ENCODE measurements at places on chromosomes 5 and 9.

DNA sequence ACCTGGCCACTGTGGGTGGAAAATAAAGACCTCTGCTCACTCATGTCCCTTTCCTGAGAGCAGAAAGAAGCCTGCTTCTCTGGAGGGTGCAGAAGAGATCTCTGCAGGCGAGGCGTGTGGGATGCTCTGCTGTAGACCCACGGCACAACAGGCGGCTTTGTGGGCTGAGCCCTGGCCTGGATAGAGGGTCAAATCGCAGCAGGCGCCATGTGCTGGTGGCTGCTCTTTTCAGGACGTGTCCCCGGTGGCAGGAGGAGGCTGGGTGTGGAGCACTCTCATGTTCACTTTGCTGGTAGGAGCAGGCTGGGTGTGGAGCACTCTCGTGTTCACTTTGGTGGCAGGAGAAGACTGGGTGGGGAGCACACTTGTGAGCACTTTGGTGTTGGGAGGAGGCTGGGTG is 35.1 kb downstream of the IRX4 start:
- no peak for DNase-seq

GRCh38 chr5:35194635-35195471 is 35.4 kb downstream of the PRLR start:
- DNase-seq: no peak

GRCh38 chr5:158084292-158084691 is 225.3 kb upstream of the CLINT1 start:
- no peak for DNase-seq

DNA sequence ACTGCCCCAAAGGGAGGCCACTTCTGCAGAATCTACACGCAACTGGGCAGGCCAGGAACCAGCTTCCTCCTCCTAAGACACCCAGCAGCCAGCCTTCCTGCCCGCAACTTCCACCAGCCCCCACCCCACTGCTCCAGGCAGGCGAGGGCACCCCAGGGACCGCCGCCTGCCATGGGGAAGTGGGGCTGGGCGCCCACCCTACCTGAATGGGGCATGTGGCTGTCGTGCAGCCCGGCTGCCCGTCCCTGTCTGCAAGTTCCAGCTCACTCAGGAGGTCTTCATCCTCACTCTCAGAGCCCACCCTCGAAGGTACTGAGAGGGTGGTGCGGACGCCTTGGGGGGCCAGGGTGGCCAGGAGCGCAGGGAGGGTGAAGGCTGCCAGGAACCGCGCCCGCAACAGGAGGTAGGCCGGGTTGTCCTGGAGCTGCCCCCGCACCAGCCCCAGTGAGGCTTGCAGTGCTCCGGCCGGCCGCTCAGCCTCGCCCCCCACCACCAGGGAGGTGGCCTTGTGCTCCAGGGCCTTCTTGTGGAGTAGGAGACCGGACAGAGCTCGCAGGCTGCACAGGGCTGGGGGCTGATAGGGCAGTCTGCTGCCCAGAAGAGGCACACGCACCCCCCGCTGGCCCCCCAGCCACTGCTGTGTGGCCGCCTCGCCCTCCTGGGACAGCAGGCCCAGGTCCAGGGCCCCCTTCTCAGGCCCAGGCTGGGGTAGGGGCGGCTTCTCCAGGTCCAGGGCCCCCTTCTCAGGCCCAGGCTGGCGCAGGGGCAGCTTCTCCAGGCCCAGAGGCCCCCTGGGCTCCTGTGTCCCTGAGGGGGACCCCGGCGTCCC is 4.1 kb upstream of the CARD9 start:
- DNase-seq: no peak

GRCh38 chr5:5217371-5217770 is 77.2 kb downstream of the ADAMTS16 start:
- no peak for DNase-seq

DNA sequence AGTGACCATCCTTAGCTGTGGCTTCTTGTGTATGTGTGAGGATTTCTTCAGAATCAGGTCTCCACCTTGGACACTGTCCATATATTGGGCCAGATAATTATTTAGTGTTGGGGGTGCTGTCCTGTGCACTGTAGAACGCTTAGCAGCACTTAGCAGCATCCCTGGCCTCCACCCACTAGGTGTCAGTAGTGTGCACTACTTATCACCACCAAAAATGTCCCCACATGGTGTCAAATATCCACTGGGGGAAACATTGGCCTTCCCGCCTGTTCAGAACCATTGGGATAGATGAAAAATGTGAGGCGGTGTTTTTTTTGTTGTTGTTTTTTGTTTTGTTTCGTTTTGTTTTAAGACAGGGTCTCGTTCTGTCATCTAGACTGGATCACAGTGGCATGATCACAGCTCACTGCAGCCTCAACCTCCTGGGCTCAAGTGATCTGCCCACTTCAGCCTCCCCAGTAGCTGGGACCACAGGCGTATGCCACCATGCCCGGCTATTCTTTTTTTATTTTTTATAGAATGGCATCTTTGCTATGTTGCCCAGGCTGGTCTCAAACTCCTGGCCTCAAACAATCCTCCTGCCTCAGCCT is 67.7 kb downstream of the TENT4A start:
- no peak for DNase-seq

DNA sequence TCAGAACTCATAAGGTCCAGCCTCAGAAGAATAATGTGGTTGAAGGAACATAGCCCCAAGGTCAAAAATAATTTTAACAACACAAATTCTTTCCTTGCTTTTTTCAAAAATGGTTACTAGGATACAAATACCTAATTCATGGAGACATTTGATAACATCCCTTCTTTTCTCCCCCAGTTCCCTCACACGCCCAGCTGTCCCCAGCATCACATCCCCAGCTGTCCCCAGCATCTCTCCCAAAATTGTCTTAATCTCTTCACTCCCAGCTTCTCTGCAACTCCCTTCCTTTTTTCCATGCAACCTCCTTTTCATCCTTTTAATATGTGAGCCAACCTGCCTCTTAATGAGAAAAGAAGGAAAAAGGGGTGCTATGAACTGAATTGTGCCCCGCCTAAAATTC is 77.8 kb downstream of the FSTL4 start:
- DNase-seq: no peak

- no peak for DNase-seq
Measured at GRCh38 chr5:176702671-176703641, 55.7 kb downstream of the TSPAN17 start.

- no peak for DNase-seq
Measured at GRCh38 chr9:137130176-137130755, 8.7 kb upstream of the GRIN1 start.

DNA sequence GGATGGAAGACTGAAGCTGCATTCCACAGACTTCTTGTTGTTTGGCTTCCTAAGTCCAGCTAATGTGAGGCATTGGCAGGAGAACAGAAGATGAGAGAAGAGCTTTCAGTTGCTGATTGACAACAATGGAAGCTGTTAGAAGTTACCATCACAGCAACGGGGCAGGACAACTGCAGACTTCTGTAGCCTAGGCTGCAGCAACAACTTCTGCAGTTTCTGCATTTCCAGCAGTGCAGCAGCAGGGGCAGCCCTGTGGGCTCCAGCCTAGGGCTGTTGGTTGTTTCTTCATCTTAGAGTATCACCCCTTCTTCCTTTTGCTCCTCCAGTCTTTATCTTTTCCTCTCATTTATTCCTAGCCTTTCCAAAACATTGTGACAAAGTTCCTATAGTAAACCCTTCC is 528.8 kb upstream of the PTGER4 start:
- no peak for DNase-seq

DNA sequence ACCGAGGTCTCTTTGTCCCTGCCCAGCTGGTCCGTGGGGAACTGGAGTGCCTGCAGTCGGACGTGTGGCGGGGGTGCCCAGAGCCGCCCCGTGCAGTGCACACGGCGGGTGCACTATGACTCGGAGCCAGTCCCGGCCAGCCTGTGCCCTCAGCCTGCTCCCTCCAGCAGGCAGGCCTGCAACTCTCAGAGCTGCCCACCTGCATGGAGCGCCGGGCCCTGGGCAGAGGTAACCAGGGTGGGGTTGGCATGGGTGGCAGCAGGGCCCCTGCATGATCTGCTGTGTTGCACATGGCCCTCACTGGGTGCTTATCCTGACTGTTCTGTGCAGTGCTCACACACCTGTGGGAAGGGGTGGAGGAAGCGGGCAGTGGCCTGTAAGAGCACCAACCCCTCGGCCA is 119.2 kb upstream of the ICE1 start:
- no peak for DNase-seq

GRCh38 chr5:79091064-79091463 is 20.5 kb upstream of the BHMT start:
- no peak for DNase-seq

DNA sequence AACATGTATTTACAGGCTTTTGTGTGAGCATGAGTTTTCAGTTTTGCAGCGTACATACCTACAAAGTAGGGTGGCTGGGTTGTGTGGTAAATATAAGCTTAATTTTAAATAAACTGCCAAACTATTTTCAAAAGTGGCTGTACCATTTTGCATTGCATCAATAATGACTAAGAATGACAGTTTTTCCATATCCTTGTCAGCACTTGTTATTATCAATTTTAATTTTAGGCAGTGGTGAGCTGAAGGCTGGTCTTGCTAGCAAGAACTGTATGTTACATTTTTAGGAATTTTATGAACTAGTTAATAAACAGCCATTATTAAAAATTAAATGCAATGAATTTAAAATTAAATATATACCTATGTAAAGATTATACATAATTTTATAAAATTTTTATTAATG is 6.6 kb downstream of the SNX2 start:
- DNase-seq: no peak

- DNase-seq: no peak
Measured at GRCh38 chr5:179278119-179278518, 67.1 kb downstream of the ADAMTS2 start.

GRCh38 chr5:53031695-53032096 is 42.5 kb downstream of the ITGA2 start:
- no peak for DNase-seq

- no peak for DNase-seq
Measured at GRCh38 chr9:86359151-86359879, 5.1 kb upstream of the TUT7 start.

DNA sequence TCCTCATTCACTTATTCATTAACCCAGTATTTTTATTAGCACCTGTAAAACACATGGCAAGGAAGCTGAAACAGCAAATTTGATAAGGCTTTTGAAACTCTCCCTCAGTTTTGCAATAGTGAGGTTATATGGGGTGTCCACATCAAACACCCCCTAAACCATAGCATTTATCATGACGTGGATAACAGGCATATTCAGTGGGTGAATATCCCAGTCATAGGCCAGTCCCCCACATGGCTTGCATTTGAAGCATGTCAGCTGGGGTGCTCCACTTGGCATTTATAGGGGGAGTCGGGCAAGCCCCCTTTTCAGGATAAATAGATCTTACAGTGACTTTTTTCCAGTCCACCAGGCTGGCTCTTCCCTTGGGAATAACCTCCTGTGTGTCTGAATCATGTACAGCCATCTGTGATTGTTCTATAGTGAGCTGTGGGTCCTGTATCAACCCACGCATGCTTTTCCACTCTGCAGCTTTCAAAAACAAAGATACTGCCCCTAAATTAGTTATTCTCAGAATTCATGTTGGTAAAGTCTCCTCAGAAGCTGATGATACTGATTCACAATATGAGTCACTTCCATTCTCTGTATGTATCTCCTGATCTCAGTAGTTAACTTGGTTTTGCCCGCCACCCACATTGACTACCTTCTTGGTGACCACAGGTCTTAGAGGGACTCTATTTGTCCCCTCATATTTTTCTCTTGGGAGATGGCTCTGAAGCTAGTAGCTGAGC is 84.4 kb upstream of the SPIN1 start:
- no peak for DNase-seq

GRCh38 chr5:66642538-66642937 is 46.3 kb downstream of the MAST4 start:
- no peak for DNase-seq

DNA sequence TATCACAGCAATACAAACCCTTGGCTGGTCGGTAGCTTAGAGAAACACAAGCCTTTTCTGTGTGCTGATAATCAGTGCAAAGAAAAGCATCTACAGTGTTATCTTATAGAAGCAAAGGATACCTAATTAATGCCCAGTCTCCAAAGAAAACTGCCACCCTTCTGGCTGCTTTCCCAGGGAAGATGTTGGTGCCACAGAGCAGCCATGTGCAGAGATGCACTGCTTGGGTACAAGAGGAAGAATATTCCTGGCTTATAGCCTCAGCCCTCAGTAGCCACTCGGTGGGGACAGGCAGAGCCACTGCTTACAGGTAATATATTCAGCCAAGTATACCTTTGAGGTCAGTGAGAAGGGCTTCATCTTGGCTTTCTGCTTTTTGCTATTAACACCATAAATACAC is 185.3 kb downstream of the PCSK1 start:
- no peak for DNase-seq

- no peak for DNase-seq
Measured at GRCh38 chr5:89729623-89730301, 679.8 kb downstream of the CETN3 start.

DNA sequence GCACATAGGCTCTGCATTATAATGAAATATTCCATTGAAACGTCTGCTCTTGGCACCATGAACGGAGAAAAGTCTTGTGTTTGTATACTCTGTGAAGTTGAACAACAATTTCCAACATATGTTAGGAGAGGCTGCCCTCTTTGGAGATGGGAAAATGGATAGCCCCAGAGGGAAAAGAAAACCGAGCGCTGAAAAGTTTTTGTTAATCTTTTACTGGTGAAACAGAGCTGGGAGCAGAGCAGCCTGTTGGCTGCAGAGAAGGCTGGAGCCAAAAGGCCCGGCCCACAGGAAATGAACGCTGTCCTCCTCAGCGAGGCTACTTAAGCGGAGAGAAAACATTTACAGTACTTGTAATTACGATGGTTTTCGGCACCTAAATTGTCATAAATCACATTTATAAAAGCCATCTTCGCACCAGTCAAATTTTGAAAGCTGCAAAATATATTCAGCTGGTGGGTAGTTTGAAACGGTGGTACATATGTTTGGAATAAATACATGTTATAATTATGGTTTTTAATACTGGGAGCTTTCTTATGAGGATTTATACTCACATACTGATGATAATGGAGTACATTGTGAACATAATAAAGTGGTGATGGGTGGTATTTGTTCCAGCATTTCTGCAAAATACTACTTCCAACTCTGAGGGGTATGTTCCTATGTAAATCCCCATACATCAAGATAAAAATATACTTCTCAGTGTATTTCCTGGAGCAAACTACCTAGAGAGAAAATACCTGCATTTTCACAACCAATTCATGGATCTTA is 129.6 kb upstream of the CNTLN start:
- peak; percentile 47 for DNase-seq

DNA sequence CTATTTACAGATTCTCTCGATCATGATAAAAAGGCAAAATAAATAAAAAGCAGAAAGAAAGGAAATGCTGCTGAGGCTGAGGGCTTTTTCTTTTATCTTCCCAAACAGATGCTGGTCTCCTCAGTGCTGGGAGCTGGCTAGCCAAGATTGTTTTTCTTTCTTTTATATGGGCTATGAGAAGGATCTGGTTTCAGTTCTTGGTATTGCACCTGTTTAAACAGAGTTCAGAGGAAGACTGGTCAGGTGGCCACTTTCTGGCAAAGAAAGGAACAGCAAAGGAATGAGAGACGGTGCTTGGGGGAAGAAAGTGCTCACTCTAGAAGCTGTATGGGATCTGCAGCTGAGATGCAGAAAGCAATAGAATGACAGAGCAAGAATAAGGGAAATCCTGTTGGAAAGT is 88.9 kb downstream of the SLF1 start:
- peak; percentile 14 for DNase-seq

GRCh38 chr5:8340739-8341344 is 471.9 kb downstream of the MTRR start:
- peak; percentile 25 for DNase-seq
